HepG2 (cell line): ENCODE measurements at places on chromosomes 1 and 21.
A peak's percentile ranks its signal among the peaks of the same experiment; 100 is the strongest.

DNA sequence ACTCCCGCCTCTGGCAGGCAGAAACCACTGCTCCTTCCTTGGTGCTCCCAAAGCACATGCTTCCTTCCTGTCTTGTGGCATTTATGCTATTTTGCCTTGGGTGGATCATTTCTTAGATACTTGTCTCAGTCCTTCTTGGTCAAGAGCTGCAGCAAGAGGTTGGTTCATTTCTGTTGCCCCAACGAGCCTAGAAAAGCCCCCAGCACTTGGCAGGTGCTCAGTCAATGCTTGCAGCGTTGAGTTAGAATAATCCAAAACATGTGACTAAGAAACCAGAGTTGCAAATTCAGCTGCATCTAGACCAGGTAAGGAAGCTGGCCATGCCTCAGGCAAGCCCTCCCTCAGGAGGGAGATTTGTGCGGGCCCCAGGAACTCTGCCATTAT is 42.4 kb upstream of the TENT5C start:
- no peak for DNase-seq

- no peak for DNase-seq
Observed at GRCh38 chr1:119946724-119947123, 50.4 kb upstream of the ADAM30 start.

DNA sequence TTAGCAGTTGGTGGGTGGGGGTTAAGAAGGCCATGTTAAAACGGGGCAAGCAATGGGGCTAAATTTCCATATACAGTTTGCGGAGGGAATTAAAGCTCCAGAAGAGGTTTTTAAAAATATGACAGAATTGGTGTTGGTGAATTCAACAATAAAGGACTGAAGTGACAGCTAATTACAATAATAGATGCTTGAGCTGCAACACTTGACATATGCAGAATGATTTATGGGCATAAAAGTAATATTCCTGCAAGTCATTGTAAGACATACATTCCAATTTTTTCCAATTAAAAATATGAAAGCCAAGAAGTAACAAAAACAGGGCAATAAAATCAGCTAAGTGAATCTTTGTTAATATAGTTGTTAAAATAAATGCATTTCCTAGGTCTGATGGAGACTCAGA is 202.2 kb upstream of the MAP1LC3C start:
- no peak for DNase-seq

GRCh38 chr1:19204446-19205266 is 5.4 kb downstream of the UBR4 start:
- no peak for DNase-seq

DNA sequence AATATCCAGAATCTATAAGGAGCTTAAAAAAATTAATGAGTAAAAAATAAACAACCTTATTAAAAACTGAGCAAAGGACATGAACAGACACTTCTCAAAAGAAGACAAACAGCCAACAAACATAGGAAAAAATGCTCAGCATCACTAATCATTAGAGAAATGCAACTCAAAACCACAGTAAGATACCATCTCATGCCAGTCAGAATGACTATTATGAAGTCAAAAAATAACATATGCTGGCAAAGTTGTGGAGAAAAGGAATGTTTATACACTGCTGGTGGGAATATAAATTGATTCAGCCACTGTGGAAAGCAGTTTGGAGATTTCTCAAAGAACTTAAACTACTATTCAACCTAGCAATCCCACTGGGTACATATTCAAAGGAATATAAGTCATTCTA is 25.3 kb downstream of the PIGK start:
- DNase-seq: no peak

GRCh38 chr1:248841702-248842395 is 3.8 kb downstream of the ZNF672 start:
- peak; percentile 42 for DNase-seq

DNA sequence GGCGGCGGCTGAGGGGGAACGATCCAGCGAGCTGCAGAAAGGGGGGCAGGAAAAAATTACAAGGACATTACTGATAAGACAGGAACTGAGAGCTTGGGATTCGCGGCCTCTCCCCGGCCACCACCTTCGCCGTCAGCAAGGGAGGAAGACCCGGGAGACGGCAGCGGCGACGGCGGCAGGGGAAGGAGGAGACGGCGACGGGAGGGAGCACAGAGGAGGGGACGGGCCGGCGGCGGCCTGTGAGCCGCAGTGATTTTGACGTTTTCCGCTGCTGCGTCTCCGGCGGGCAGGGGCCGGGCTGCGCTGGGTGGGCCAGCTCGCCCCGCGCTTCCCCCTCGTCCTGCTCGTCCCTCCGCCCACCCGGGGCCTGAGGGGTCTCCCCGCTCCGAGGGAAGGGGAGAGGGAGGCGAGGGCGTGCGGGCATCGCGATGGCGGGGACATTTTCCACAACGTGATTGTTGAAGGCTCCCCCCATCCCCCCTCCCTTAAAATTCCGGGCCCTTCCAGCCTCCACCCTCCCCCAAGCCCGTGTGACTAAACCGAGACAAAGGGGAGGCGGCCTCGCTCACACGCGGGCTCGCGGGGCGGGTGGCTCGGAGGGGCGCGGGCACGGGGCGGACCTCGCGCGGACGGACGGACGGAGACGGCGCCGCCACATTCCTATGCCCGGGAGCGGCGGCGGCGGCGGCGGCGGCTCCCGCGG is 407 bp downstream of the CAMSAP2 start:
- DNase-seq: peak; percentile 32

GRCh38 chr1:72062584-72062983 is 219.8 kb downstream of the NEGR1 start:
- no peak for DNase-seq

DNA sequence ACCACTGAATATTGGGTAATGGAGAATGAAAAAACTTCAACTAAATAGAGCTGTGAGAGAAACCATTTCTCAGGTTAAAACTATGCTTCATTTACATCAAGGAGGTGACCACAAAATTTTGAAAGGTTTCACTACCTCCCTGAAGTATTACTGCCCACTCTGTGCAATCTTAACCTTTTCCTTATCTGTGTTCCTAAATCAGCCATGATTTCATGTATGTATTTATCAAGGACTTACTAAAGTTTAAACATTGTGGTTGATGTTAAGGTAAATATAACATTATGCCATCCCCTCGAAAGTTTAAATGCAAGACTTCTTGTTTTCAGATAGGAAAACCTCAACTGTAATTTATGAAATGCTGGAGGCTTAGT is 84.4 kb downstream of the CLEC20A start:
- DNase-seq: no peak

- no peak for DNase-seq
Observed at GRCh38 chr21:37041706-37042271, 31.1 kb downstream of the PIGP start.

DNA sequence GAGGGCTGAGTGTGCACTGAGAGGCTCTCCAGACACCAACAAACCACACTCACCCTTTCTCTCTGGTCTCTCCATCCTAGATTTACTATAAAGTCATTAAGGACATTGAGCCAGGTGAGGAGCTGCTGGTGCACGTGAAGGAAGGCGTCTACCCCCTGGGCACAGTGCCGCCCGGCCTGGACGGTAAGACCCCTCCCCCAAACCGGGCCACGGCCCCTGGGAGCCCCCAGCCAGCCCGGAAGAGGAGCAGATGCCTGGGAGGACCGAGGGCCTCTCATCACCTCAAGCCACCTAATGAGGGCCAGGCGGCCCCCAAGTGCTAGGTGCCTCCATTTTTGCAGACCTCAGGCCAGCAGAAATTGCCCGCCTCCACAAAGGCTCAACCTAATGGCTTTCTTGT is 58.1 kb upstream of the ARHGEF16 start:
- DNase-seq: no peak

DNA sequence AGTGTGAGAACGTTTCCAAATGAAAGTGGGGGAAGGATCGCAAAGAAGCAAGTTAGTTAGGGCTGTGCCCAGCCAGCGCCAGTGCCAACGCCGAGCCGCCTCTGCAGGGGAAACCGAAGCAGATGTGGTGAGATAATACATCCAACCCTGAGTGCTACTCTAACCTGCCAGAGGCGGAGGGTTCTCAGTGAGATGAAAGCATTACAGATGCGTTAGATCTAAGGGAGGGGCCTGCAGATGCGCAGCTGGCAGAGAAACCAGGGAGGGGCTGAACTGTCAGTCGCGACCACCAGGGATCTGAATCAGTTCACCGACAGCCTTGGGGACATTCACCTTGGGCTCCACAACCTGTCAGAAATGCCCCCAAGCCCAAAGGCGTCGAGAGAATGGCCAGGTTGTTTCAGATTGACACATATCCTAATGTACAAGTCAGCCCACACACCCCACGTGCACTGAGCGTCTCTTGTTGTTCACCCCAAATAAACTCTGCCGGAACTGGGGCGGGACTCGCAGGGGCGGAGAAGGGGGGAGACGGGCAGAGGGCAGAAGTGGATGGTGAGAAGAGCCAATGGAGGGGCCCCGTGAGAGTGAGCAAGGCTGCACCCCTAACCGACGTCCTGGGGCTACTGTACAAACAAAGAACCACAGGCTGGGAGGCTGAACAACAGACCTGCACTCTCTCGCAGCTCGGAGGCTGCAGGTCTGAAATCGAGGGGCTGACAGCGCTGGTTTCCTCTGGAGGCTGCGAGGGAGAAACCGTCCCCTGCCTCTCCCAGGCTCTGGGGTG is 8.7 kb upstream of the UMODL1 start:
- no peak for DNase-seq

GRCh38 chr21:26320596-26320995 is 150.0 kb upstream of the APP start:
- no peak for DNase-seq

- no peak for DNase-seq
Observed at GRCh38 chr1:32903991-32904785, 3.0 kb upstream of the TMEM54 start.

DNA sequence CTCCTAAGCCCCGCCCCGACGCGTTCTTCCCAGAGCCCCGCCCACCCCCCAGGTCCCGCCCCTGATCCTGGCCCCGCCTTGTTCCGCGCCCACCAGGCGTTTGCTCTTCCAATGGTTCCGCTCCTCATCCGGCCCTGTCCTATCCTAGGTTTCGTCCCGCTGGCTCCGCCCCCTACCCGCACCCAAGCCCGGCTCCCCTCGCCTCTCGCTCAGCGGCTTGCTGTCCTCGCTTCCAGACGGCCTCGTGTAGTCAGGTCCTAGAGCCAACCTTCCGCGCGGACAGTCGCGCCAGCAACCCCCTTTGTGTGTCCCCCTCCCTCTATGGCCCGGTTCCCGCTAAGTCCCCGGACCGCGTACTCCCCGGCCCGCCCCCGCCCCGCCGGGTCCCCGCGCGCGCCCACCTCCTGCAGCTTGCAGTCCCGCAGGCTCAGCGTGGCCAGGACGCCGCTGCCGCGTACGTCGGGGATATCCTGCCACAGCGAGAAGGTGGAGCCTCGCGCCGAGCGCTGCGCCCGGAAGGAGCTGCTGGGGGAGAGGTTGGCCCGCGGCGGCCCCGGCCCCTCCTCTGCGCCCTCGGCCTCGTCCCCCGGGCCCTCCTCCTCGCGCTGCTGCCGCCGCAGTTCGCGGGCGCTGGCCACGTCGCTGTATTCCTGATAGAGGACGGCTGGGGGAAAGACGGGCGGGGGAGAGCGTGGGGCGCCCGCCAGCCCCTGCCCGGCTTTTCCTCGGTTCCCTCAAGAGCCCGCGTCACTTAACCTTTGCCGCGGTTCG is 5.7 kb downstream of the ARHGEF19 start:
- peak; percentile 93 for DNase-seq

GRCh38 chr1:66478116-66478515 is 55.8 kb upstream of the SGIP1 start:
- no peak for DNase-seq

DNA sequence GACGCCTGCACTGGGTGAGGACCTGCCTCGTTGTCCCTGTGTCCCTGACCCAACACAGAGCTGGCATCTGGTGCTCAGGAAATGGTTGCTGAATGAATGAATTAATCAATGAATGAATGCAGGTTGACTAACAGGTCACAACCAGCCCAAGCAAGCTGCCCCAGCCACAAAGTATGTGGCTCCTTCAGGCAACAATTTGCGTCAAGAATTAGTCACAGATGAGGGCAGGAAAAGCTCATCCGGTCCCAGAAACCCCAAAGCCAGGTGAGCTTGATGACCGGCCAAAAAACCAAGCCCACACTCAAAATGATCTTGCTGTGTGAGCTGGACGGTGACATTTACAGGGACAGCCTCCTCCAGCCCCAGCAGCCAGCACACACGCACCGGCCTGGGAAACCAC is 40.6 kb upstream of the GPR153 start:
- DNase-seq: no peak

DNA sequence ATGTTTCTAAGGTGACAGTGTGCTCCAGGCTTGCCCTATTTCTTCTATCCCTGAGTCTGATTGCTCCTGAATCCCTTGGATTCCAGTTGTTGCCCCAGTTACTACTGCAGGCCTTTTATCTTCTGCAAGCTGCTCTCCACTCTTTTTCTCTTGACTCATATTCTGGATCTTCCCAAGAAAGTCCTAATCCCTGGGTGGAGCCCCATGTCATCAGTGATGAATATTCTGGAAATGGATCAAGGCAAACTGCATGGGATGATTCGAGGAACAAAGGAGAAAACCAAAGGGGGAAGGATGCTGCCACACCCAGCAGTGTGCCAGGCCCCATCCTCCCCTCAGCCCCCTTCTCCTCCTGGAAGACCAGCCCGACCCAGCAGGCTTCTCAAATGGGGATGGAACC is 63.3 kb upstream of the ATP2B4 start:
- DNase-seq: no peak

DNA sequence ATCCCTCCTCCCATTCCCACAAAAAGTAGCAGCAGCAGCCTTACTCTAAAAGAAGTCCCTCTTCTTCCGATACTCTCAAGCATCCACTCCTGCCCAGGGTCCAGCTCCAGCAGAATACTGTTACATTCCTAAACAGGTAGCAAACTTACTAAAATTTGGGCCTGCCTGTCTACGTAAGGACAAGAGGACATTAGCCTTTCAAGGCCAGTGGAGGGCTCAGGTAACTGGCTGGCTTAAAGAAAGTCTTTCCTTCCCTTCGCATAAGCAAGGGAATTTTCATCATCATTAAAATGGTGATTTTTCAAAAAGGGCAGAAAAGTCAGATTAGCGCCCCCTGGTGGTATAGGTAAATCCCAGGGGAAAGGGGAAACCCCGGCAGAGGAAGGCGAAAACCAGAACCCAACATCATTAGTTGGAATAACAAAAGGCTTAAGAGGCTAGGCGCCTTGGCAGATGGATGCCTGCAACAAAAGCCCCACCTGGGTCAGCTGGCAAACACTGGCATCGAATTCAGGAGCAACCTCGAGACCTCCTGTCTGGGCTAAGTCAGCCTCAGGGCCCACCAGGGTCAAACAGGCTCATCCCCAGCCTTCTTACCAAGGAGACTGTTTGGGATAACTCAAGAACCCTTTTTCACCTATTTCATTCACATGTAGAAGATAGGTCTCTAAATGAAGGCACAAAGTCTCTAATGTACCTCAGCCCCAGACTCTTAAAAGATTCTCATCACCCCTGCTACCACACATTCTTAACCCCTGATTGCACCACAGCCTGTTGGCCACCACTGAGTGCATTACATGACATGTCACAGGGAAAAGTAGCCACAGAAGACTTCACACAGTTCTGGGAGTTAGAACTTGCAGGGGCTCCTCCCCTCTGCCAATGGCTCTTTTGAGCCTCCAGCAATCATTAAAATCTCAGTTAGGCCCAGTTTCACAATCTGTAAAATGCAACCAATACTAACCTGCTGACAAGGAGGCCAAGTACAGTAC is 36.7 kb downstream of the ERI3 start:
- DNase-seq: peak; percentile 34

- DNase-seq: no peak
Observed at GRCh38 chr1:224739997-224740684, 124.0 kb downstream of the CNIH3 start.

GRCh38 chr1:51863384-51863783 is 15.1 kb downstream of the NRDC start:
- DNase-seq: no peak

- DNase-seq: no peak
Observed at GRCh38 chr1:201614262-201615015, 75.5 kb downstream of the NAV1 start.

GRCh38 chr1:24065304-24065703 is 46.6 kb downstream of the MYOM3 start:
- no peak for DNase-seq

- DNase-seq: no peak
Observed at GRCh38 chr21:35616090-35616489, 444.2 kb downstream of the SETD4 start.
